Smooth muscle cell of the coronary artery (primary cell): ENCODE measurements at places on chromosomes 1 and 21. TPM values are rescaled to one million over a fixed set of nuclear protein-coding genes. Genes with fewer than 3 reads are reported as not detected.

The ATP6V1G3 gene
- not detected in 2 replicates for total RNA-seq

The AMY1C gene
- total RNA-seq, result not detected in 2 replicates

The NCF2 gene
- total RNA-seq, result 0.68 TPM in 1 of 2 replicates, not detected in the other

The UQCRHL gene
- total RNA-seq, result 11.4 and 18.3 TPM in 2 replicates

The RGS13 gene
- total RNA-seq, result not detected in 2 replicates

The RIT1 gene
- total RNA-seq, result 37.9 and 49.6 TPM in 2 replicates

The SLC44A5 gene
- under 0.01 and 0.83 TPM in 2 replicates for total RNA-seq

The DNALI1 gene
- 3.2 and 6.7 TPM in 2 replicates for total RNA-seq

The VHLL gene
- 0.23 TPM in 2 replicates for total RNA-seq

The CD1C gene
- total RNA-seq, result not detected in 2 replicates

The BRINP3 gene
- not detected in 2 replicates for total RNA-seq

The SPRR1B gene
- not detected in 2 replicates for total RNA-seq

The SMIM11 gene
- total RNA-seq, result 2.7 and 5.0 TPM in 2 replicates

The HCRTR1 gene
- under 0.01 TPM in 1 of 2 replicates, not detected in the other for total RNA-seq

The AGO4 gene
- 13.0 and 20.0 TPM in 2 replicates for total RNA-seq

The LINGO4 gene
- not detected in 2 replicates for total RNA-seq

The NBPF4 gene
- not detected in 2 replicates for total RNA-seq

The B3GALT5 gene
- not detected in 2 replicates for total RNA-seq

The FHAD1 gene
- 0.35 TPM in 1 of 2 replicates, not detected in the other for total RNA-seq

The AJAP1 gene
- total RNA-seq, result under 0.01 TPM in 1 of 2 replicates, not detected in the other

The PHLDA3 gene
- total RNA-seq, result 76.0 and 136 TPM in 2 replicates

The SYT2 gene
- not detected in 2 replicates for total RNA-seq

The ETV3L gene
- total RNA-seq, result not detected in 2 replicates
